Stimulated activated CD4-positive, alpha-beta T cell treated with anti-CD3 and anti-CD28 coated beads, TNF-alpha, amount 100 ng/mL, for 4 hours (primary cell): ENCODE measurements at places on chromosomes 5 and 9.

DNA sequence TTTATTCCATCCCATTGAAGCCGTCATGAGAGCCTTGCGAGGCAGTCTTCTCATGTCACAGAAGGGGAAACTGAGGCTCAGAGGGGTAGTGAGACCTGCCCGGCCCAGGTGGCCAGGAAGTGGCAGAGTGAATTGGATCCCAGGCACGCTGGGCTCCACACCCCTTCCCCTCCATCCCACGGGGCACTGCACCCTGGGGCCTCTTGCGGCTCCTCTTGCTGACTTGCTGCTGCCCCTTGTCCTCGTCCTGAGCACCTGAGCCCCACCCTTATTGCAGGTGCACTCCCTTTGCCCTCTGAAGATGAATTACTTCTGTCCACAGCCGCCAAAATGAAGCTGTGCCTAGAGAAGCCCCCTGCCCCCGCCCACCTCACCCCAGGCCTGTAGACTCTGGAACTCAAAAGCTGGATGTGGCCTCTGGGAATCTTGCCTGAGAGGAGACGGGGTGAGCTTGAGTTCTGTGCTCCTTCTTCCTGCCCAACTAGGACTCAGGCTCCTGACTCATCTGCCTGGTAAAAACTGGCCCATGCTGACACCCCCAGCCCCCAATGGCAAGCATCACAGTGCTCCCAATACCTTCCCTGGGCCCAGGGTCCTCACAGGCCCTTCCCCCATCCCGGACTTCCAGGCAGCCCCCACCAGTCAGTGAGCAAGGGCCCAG is 6.4 kb downstream of the NEURL1B start:
- DNase-seq: no peak

- DNase-seq: no peak
These were observed 11.5 kb upstream of the SH3RF2 start for GRCh38 chr5:145924849-145925248.

DNA sequence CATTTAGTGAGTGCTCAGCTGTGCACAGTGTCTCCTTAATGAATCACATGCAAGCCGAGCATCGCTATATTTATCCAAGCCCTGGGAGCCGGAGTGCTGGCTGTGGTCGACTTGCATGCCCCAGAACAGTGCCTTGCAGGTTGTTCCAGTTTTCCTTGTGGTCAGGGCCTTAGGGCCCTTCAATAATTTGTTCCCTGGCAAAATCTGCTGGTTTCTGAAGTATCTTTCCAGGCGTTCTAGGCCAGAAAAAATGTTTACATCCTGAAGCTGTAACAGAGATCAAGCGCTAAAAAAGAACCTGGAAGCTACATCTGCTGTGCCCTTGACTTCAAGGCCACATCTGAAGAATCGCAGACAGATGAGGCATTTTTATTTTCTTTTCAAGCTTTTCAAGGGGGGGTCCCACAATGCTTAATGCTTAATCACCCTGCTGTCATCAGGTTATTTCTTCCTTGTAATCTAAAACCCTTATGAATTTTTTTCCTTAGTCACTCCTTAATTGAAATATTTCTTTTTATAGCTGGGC is 105.8 kb downstream of the DOCK2 start:
- DNase-seq: no peak

DNA sequence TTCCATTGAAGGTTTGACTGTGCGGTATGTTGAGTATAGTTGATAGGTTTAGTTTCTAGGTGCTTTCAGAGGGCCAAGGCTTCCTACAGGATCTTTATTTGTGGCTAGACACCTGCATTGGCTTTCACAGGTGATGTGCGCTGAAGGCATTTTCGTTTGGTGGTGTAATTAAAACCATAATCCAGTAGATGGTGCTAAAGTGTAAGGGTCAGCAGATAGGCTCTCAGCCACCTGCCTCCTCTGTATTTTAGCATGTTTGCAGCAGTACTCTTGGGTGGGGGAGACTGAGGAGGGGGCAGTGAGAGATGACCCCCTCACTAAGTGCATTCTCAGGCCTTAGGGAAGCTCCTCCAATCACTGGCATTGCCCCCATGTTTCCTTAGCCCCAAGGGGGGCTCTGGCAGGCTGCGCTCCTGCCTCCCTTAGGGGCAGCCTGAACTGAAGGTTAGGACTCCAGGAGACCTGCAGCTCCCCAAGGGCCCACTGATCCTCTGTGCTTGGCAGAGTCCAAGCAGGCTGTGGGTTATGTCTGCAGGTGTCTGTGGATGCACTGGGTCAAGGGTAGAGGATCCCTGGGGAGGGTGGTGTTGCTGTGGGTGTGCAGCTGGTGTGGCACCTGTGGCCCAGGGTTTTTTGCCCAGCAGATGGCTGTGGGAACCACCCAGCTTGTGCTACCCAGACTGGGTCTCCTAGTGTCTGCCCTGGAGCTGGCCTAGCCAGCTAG is 23.4 kb downstream of the CDK20 start:
- DNase-seq: no peak

GRCh38 chr5:161778796-161779195 is 69.1 kb upstream of the GABRA1 start:
- DNase-seq: no peak

DNA sequence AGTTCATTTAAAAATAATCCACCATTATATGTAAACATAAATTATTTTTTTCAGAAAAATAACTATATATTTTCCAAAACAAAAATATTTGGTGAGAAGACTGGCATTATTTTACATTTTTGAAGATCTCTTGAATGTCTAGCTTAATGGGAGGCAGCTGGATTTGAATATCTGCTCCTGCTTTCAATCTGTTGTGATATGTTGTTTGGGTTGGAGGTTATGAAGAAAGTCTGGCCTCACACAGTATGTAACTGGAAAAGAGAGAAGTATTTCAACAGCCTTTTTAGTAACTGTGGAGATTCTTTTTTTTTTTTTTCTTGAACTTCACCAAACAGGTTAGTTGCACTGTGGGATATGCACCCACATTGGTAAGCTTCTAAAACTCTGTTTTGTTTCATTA is 84.7 kb upstream of the SLIT3 start:
- DNase-seq: no peak

DNA sequence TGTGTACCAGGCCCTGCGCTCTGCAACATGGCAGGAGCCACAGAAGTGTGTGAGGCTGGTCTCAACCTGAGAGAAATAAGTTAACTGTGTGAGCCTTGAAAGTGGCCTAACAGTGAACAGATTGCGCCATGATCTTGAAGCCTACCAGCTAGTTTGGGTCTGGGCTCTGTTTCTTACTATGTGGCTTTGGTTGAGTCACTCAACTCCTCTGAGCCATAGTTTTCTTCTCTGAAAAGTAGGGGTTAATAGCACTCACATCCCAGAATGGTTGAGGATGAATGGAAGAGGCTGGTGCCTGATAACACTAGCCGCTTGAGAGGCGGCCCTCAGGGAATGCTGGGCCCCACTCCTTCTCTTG is 121.5 kb downstream of the RGS3 start:
- no peak for DNase-seq

DNA sequence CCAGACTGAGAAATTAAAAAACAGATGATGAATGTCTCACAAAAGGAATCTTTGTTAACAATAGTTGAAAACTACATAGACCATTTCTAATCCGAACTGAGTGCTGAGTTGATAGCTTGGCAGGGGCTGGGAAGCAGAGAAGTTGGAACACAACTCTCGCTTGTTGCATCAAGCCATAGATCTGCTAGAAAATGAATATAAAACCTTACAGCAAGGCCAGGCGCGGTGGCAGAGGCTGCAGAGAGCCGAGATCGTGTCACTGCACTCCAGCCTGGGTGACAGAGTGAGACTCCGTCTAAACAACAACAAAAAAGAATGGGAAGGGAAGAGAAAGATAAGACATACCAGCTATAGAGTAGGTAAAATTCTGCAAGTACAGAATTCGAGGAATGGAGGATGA is 28.0 kb upstream of the SPZ1 start:
- no peak for DNase-seq

- no peak for DNase-seq
These were observed 59.0 kb downstream of the DRD1 start for GRCh38 chr5:175384724-175385552.

DNA sequence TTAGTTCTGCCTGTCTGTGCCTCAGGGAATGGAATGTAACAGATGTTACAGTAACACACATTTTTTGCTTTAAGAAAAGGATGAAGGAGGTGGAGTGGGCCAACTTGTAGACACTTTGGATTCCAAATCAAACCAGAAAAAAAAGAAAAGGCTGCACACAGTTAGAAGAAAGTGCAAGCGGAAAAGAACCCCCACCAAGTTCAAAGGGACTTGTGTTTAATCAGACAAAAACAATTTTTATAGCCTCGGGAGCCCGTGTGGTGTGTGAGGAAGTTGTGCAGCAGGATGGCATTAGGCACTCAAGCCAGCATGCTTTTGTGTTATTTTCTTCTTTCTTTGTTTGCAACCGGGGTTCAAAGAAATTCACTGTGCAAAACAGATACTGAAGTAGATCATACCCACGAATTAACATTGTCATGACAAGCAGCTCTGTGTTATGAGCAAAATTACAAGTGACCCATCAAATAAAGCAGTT is 189.5 kb downstream of the SEMA5A start:
- no peak for DNase-seq

DNA sequence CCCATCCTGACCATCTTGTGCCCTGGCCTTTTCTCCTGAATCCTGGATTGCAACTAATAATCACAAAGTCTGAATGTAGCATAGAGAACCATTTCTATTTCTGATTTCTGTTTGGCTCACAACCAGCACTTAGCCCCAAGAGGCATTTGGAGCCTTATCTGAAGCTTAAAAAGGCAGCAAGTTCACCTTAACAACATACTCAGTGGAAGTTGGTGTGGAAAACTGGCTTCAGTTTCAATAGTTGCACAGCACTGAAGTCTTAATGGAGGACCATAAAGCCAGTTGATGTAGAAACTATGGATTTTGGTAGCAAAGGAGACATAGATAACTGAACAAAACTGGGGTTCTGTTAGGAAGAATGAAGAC is 574.1 kb downstream of the PSAT1 start:
- no peak for DNase-seq

DNA sequence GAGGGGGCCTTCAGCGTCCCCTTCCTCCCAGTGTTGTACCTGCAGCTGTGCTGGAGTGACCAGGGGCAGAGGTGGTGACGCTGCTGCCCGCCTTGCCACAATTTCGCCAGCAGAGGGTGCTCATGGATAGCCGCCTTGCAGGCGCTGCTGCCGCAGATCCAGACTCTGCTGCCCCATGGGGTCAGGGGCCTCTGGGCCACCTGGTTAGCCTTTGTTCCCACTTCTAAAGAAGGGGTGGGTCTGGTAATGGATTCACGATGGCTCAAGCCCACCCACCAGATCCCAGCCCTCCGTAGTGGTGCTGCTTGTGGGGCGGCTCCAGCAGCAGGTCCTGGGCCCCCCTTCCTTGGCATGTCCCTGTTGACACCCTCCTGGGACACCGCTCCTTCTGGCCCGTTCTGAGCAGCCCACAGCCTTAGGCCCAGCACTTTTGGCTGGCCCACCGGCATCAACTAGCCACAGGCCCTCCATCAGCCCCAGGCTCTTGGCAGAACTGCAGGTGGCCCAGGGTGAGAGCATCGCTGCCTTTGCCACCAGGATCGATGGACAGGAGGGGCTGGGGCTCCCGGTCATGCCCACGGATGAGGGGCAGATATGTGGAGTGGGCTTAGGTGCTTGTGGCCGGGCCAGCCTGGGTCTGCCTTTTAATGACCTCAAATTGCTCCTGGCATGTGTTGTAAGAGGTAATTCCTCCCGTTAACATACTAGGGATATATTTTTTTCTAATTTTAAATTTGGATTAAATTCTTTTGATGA is 57.2 kb downstream of the COL5A1 start:
- DNase-seq: no peak

DNA sequence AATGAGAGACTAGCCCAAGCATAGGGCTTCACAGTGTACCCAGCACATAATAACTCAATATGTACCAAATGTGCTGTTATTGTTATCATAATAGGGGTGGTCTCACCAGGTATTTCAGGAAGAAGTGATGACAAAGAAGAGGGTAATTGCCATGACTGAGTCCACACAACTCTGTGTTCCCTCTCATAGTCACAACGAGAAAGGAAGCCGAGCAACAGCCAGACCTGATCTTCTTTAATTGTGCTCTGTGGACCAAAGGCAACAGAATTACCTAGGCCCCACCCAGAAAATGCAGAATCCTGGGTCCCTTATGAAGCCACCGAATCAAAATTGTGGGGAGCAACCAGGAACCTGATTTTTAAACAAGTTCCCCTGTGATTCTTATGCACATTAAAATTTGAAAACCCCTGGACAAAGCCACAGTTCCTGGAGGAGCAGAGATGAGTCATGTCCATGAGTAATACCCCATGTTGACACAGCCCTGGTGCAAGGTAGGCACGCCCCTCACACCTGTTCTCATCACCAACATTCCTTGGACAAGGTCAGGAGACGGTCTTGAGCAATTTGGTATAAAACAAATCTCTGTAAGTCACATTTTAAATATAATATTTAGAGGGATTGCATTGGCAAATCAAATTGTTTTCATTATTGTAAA is 5.2 kb downstream of the FGF1 start:
- DNase-seq: no peak

DNA sequence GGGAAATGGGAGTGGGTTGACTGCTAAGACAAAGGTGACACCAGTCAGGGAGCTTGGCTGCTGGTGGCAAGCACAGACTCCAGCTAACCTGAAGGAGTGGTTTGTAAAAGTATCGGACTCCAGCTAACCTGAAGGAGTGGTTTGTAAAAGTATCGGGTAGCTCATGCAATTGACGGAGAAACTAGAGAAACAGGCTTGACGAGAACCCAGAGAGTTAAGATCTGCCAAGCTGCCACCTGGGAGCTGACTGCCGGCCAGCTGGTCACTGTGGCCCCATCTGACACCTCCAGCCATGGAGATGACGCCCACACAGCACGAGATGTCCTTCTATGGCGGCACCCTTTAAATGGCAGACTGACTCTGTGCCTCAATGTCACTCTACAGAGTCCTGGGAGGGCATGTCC is 28.3 kb upstream of the CRB2 start:
- no peak for DNase-seq

GRCh38 chr9:105026451-105026850 is 98.5 kb upstream of the ABCA1 start:
- DNase-seq: no peak

- DNase-seq: no peak
These were observed 19.3 kb downstream of the PTPN3 start for GRCh38 chr9:109478665-109479380.

- no peak for DNase-seq
These were observed 827.6 kb upstream of the ACO1 start for GRCh38 chr9:31556667-31557463.
